ENCODE measurements at places on chromosomes 2 and 18.

GRCh38 chr2:111659361-111660333, 224.3 kb downstream of the ANAPC1 start:
- peak; percentile 89 for DNase-seq

GRCh38 chr2:204114295-204115136, 178.0 kb downstream of the ICOS start:
- no peak for DNase-seq

DNA sequence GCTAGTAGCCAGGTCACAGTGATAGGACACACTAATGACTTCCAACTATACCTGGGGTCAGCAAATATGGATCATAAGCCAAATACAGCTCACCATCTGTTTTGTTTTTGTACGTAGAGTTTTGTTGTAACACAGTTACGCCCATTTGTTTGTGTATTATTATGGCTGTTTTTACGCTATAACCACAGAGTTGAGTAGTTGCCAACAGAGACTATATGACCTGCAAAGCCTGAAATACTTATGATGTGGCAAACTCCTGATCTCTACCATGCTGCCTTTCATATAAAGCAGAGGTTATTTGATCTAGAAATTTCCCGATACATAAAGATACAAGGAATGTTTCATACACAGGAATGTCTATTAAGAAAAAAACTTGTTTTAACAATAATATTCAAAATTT, 152.2 kb downstream of the HNMT start:
- no peak for DNase-seq

GRCh38 chr18:11989966-11990380, 8.7 kb downstream of the IMPA2 start:
- DNase-seq, result no peak

GRCh38 chr2:45008296-45009129, 739 bp downstream of the SIX2 start:
- DNase-seq, result no peak

DNA sequence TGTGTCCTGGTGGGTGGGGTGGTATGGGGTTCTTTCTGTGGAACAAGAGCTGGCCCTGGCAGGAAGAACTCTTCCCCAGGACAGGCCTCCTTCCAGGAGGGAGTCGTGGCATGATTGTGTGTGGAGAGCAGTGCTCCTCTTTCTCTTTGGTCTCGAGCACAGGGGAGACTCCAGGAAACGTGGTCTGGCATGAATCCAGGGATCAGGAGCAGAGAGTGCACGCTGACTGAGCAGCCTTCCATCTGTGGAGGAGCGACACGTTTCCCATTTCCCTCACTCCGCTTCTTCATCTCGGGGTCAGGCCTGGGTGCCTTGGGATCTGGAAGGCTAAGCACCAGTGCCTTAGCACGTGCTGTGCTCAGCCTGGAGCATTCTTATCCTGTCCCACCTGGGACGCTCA, 132.0 kb upstream of the HDAC4 start:
- DNase-seq, result no peak

DNA sequence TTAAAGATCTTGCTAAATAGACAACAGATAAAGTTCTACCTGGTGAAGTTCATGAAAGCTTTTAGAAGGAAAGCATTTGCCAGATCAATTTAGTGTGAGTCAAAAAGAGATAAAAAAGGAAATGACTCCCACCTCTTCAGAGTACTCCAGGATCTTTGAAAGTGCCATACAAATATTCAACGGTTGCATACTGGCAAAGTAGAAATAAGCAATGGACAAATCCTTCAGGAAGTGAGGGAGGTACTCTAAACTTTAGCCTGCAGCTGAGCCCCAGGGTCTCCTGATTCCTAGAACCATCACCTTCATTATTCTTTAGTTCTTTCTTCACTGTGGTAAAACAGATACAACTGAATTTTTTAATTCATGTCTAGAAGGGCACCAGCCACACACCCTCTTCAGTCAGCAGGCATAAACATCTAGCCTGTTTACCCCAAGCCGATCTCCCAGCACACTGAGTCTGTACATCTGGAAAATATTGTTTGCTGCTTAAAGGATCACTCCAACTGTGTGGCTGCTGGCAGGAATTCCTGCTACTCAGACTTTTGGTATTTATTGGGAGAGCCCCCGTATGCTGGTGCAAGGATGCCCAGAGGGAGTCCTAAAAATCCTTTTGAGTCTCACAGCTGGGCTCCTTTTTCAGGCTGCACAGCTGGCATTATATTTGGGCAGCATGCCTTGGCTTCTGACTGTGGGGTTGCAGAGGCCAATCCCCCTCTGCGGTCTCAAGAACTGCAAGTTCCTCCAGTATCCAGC, 72.3 kb upstream of the SESTD1 start:
- no peak for DNase-seq

- DNase-seq, result peak; percentile 53
Measured at GRCh38 chr2:237591141-237591881, 777 bp upstream of the RAB17 start.

DNA sequence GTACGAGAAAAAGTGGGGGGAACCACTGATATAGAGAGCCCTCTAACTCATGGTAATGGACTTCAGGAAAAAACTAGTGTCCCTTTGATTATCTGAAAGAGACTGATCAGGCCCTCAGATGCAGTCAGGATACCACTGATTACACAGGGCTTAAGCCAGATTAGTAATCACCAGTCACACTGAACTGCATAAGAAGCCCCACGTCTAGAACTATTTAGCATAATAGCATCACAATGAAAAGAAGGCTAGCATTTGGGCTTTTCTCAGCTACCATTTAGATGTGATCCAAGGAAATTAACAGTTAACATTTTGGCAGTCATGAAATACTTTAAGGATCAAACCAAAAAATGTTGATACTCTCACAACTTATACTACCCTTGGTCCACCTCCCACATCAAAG, 813.1 kb upstream of the POU3F3 start:
- no peak for DNase-seq

DNA sequence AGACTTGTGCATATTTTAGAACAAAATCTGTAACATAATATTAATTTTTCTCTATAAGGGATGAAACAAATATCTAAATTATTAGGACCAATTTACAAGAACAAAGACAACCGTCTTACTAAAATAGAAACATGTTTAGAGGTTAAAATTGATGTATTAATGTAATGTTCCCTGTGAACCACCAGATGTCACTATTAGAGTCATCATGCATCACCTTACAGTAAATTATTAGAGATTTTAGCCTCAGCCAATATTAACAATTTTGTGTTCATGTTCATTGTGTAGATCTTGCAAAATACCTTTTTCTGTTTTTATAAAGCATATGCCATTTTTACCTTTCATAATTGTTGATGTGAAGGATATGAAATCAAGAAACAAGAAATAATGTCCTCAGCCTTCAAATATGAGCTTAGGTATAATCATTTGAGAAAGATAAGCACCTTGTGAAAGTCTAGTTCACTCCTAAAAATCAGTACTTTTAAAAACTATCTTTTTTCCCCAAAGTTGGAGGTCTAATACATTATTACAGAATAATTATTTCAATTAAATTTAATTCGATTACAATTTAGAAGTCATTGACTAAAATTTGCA, 344.3 kb upstream of the KCNH7 start:
- DNase-seq, result no peak

- no peak for DNase-seq
Measured at GRCh38 chr2:232018181-232018580, 56.7 kb downstream of the DIS3L2 start.

GRCh38 chr2:11122380-11122779, 32.9 kb upstream of the SLC66A3 start:
- DNase-seq, result peak; percentile 12

- DNase-seq, result no peak
Measured at GRCh38 chr2:223068071-223068470, 16.1 kb downstream of the KCNE4 start.

DNA sequence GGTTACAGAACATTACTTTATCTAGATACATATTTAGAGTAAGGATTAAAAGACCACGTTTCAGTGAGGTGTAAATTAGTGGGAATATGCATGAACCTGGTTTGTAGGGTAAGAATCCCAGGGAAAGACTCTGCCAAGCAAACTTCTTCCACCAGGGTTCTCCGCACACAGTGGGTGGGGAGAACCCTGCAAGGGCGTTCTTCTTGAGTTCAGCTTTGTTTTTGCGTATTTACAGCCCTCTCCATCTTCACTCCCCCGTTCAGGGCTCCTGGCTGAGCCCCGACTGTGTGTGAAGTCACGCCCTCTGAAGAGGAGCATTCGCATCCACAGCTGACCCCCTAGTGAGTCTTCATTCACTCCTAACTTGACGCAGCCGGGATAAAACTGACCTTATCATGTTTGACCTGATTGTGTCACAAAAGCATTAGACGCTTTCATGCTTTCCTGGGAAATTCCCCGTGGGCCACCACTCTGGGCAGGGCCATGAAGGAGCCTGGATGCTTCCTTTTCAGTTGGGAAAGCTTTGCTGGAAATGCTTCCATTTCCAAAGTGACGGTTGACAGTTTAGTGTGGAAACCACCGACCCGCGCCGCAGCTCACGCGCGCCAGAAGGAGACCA, 1.0 kb downstream of the ALKAL2 start:
- no peak for DNase-seq

GRCh38 chr18:55322178-55322735, 265.7 kb downstream of the TCF4 start:
- DNase-seq, result peak; percentile 46

- DNase-seq, result no peak
Measured at GRCh38 chr18:66916834-66917233, 312.9 kb upstream of the CDH19 start.

- DNase-seq, result no peak
Measured at GRCh38 chr2:178674122-178674521, 133.1 kb downstream of the TTN start.

- no peak for DNase-seq
Measured at GRCh38 chr2:3628241-3628679, 29.7 kb upstream of the ALLC start.

DNA sequence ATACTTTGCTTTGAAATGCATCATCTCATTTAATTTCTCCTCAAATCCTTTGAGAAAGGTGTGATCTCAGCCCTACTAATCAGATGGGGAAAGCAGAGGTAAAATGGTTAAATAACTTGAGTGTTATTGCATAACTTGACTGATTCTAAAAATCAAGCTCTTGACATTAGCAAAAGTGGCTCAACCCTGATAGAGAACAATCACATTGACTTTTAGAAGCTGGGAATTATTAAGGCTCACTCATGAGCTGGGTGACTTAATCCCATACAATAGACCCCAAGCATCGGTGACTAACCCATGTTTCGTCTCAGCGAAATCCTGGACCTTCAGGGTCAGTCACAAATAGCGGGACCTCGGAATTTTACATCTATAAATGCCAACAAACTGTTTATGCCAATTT, 378.9 kb downstream of the NBAS start:
- no peak for DNase-seq

GRCh38 chr18:58676270-58676669, 5.0 kb downstream of the MALT1 start:
- no peak for DNase-seq

DNA sequence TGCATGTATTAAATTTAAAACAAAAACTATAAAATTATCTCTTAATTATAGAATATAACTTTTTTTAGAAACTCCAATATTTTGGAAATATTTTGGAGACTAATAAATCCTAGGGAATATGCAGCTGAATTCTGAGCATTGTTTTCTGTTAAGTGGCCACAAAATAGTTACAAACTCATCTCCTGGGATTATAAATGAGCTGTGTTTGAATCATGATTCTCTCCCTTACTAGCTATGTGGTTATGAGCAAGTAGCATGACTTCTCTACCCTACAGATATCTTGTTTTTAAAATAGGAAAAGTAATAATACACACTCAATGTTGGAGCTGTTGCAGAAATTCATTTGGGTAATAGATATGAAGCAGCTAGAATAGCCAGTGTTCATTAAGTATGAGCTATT, 137.9 kb upstream of the ITGA4 start:
- DNase-seq, result no peak

GRCh38 chr2:229443141-229443540, 172.1 kb upstream of the PID1 start:
- DNase-seq, result no peak

GRCh38 chr2:240451791-240452461, 16.5 kb downstream of the GPC1 start:
- no peak for DNase-seq

DNA sequence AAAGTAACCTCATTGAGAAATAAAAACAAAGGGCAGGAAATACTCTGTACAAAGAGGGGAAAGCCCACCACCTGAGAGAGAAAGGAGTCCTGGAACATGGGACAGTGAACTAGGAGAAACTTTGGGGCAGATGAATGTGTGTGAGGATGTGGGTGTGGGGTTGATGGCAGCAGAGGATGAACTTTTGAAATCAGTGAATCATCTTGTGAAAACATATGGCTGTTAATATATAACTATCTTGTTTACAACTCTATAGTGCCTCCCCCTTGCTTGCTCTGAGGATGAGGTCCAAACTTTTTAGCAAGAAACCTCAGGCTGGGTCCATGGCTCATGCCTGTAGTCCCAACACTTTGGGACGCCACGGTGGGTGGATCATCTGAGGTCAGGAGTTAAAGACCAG, 171.8 kb upstream of the LHCGR start:
- DNase-seq, result no peak

DNA sequence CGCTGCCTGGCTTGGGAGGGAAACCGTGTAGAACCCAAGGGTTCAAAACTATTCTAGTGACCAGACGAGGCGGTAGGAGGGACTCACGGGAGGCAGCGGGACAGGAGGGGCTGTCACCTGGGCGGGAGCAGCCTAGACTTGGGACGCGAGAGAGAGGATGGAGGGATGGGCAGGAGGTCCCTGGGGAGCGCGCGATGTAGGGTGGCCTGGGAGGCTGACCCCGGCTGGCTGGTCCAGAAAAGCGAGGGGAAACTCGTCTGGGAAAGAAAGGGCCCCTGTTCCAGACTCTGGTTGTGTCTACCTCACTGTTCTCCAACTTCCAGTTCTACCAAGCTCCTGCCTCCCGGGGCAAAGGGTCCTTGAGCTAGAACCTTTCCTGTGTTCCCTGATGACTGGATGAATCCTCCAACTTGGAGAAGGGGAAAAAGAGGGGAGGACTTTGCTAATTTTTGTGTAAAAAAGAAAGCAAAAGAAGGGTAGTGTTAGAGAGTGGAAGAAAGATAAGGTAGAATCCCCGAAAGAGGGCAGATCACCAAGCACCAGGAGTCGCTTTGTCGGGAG, 1.4 kb downstream of the DOK6 start:
- no peak for DNase-seq

GRCh38 chr2:181741756-181742155, 61.4 kb upstream of the NEUROD1 start:
- DNase-seq, result no peak

DNA sequence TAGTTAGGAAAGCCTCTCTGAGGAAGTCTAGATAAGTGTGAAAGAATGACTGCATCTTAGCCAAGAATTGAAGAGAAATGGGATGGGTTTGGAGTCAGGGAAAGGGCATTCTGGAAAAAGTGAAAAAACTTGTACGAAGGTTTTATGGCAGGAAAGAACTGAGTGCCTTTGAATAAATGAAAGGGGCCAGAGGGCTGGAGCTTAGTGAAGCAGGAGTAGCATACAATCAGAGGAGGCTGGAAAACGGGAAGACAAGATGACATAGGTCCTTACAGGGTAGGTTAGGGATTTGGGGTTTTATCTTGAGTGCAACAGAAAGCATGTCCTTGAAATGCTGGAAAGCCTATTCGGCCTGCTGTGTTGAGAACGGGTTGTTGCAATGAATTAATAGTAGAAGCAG, 152.6 kb upstream of the RND3 start:
- DNase-seq, result no peak
